Ovary (tissue), 10 donors: ENCODE measurements at places on chromosomes 3 and 15. TPM values are rescaled to one million over a fixed set of nuclear protein-coding genes. Genes with fewer than 3 reads are reported as not detected.

The BCL2A1 gene
- 0.50 TPM for polyA plus RNA-seq

The BFSP2 gene
- polyA plus RNA-seq: not detected

GRCh38 chr3:196662033-196662432 is 22.5 kb downstream of the NRROS start:
- no peak for DNase-seq

- DNase-seq: no peak
These were observed 30.8 kb downstream of the ACSBG1 start for GRCh38 chr15:78203346-78204225.

DNA sequence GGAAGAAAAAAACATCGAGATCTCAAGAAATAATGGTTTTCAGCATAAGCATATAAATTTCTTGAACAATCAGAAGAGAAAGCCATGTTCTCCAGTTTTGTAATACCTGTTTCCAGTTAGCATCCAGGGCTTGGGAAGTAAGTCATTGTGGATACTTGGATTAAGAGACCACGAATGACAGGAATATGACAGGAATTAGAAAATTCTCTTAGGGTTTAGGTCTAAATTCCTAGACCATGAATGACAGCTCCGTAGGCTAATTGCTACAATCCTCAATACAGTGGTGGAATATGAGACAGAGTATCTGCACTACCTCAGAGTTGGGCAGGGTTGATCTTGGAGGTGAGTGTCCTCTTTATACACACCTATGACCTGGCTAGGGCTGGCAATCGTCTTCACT is 517.5 kb downstream of the NTRK3 start:
- no peak for DNase-seq

GRCh38 chr3:61181874-61182273 is 69.4 kb downstream of the FHIT start:
- no peak for DNase-seq

DNA sequence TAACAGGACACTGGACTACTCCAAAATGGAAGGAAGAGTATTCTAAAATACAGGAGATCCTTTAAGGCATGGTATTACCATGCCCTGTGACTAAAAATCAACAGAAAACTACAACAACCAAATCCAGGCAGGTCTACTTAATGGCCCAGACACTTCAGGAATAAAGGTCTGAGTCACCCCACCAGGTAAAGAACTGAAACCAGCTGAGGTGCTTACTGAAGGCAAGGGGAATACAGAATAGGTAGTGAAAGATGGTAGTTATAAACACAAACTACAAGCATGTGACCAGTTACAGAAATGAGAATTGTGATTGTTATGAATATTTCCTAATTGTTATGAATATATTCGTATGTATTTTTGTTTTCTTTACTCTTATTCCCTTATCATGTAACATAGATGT is 13.4 kb downstream of the IFT57 start:
- DNase-seq: no peak

DNA sequence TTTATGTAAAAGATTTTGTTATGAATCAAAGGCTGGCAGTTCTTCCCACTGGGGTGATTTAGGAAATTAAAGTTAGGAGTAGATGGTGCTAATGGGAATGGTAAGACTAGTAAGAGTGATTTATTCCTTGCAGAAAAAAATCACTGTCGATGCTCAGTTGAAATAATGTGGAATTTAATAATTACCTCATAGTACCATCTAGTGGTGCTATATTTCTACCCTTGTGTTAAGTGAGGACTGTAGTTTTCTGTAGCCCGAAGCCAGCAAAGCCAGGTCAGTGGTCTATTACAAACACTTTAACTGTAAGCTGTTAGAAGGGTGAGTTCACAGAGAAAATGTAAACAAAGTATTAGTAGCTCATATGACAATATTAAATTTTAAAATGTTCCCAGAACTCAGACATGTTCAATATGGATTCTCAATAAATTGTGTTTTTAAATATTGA is 39.5 kb upstream of the GOLGA8J start:
- no peak for DNase-seq
